ENCODE measurements at places on chromosomes 7 and 10. TPM values are rescaled to one million over a fixed set of nuclear protein-coding genes. Genes with fewer than 3 reads are reported as not detected.

- DNase-seq = no peak
Observed at GRCh38 chr7:147070886-147071285, 954.3 kb downstream of the CNTNAP2 start.

TRPV5 gene
- total RNA-seq = not detected

GRCh38 chr7:4208086-4208485 is 474.0 kb upstream of the FOXK1 start:
- DNase-seq = peak; percentile 48

DNA sequence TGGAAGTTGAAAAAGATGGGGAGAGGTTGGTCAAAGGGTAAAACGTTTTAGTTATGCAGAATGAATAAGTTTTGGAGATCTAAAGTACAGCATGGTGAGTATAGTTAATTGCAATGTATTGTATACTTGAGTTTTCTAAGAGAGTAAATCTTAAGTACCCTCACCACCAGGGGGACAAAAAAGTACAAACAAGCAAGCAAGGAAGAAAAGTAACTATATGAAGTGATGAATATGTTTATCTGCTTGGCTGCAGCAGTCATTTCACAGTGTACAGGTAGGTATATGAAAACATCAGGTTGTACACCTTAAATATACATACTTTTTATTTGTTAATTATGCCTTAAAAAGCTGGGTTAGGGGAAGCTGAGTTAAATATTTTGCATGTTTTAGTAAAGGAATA is 157.3 kb downstream of the PCLO start:
- DNase-seq = no peak

DNA sequence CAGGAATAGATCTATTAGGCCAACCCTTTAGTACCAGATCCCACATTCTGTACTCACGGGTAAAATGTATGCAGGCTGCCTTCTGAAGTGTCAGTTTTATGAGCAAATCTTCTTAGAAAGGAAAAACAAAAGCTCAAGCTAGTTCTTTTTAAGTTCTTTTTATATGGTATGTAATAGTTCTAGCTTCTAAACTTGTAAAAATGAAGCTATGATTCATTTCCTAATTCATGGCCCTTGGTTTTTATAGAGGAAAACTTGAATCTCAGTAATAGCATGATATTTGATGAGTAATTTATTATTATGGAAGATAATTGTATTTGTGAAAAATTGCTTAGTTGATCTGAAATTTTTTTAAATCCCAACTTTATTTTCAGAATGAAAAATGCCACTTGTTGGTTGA is 54.3 kb downstream of the SLK start:
- no peak for DNase-seq
